Upper lobe of right lung (tissue), 1 donor: ENCODE measurements at places on chromosomes 4 and X. TPM values are rescaled to one million over a fixed set of nuclear protein-coding genes. Genes with fewer than 3 reads are reported as not detected.

Gene TMPRSS11A
- not detected for total RNA-seq

Gene STK26
- total RNA-seq = 12.2 TPM

DNA sequence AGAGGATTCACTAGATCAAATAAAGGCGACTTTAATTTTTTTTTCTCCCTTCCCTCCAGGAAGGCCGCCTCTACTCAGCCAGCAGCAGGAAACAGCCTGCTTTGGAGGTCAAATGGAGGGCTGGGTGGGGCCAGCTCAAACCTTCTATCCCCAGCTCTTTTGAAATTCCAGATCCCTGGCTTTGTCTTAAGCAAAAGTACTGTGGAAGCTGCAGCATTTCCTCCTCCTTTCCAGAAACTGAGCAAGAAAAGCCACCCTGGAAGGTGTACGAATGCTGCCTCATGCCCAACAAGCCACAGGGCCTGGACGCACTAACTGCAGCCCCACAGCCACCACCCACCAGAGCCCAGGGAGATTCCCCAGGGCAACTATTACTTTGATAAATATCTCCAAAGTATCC is 55.1 kb upstream of the ZCCHC13 start:
- DNase-seq = no peak

GRCh38 chrX:63506320-63506719 is 155.2 kb upstream of the SPIN4 start:
- DNase-seq = no peak

DNA sequence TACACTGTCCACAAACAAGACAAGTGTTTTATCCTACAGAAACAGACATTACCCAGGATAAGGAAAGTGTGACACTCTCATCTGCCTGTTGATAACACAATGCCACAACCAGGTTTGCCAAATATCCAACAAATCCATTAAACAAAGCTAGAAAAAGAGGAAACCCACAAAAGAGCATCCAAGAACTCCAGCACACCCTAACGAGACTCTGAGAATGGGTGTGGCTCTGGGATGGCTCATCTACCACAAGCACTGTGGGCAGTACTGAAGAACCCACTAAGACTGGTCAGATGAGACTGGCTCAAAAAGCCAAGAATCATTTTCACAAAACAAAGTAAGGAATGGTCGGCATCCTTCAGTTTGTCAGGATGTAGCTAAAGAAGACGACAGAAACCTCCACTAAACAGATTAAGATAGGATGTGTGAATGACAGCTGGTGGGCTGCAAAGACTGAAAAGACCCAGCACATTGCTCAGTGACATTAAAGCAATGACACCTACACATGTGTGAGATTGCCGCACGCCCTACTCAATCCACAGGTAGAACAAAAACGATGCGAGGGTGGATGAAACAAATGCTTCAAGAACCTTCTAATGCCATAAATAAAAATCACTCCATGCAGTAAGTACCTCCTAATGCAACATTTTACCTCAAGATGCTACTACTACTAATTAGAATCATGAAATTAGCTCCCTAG is 14.7 kb downstream of the ATP8A1 start:
- no peak for DNase-seq

- DNase-seq = no peak
Observed at GRCh38 chrX:30610026-30610425, 32.5 kb upstream of the TASL start.

Gene AVPR2
- total RNA-seq = 3.0 TPM

- DNase-seq = no peak
Observed at GRCh38 chr4:69617083-69617694, 22.3 kb downstream of the UGT2A2 start.
